ENCODE measurements at places on chromosomes 6 and 20.

DNA sequence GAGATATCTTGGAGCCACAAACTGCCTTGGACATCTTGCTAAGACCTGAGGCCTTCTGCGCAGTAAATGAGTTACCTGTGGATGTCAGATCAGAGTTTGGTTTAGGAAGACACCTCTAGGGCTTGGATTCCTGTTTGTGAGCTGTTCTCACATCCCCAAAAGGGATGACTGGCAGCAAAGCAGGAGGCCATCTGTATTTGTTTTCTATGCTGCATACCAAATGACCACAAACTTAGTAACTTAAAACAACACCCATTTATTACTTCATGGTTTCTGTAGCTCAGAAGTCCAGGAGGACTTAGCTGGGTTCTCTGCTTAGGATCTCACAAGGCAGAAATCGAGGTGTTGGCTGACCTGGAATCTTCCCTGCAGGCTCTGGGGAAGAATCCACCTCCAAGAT, 116.7 kb downstream of the UNC5CL start:
- no peak for DNase-seq

DNA sequence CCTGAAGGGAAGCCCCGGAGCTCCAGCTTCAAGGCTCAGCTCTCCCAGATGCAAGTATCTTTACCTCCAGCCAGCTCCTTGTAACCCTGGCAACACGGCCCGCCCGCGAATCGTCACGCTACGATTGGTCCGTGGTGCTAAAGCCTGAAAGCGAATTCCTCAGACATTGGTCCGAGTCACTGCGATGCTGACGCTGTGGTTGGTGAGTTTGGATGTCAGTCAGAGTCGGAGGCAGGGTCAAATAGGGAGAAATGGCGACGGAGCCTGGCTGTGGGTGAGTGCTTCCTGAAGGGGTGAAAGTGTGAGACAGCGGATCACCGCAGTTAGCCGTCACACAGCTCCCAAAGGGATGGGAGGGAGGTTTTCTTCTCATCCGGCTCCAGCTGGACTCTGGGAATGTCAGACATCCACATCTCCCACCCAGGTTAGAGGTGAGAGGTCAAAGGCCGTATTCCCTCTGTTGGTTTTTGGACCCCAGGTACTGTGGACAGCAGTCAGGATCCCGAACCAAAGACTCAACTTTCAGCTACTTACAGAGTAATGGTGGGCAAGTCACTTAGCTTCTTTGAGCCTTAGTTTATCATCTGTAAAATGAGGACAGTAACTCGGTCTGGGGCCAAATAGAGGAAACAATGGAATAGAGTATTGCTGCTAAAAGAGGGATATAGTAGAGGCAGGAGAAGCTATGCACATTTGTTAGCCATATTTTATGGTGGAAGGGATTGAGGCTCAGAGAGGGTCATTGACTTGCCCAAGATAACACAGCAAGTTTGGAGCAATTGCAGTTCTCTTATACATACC, at the start of gene ZSWIM1:
TSS of gene ZSWIM1 (plus strand) at position 240 of the 801 bp plus-strand sequence. CDS start 1,366 bp downstream, outside the sequence.
- peak; percentile 89 for DNase-seq

GRCh38 chr6:108797951-108798669, 50.1 kb upstream of the ARMC2 start:
- no peak for DNase-seq

- DNase-seq = no peak
These were observed 38.5 kb downstream of the SOD2 start for GRCh38 chr6:159654483-159655098.

GRCh38 chr20:24698706-24699206, 229.3 kb downstream of the SYNDIG1 start:
- peak; percentile 79 for DNase-seq

GRCh38 chr20:10863337-10864060, 189.7 kb upstream of the JAG1 start:
- no peak for DNase-seq

DNA sequence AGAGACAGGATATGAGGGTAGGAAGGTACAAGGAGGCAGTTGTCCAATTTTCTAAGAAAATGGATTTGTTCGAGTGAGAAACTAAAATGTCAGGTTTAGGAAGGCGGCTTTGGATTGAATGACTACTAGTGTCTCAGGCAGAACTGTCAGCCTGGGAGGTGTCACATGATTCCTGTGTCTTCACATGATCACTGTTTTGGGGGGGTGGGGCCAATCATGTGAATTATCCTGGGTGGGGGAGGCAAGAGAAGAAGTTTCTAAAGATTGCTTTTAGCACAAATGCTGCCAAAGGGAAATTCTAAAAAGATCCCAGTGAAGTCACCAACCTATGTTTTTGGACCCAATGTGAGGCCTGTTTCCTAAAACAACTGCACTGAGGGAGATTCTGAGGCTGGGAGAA, 2.3 kb downstream of the SIRPA start:
- DNase-seq = no peak

DNA sequence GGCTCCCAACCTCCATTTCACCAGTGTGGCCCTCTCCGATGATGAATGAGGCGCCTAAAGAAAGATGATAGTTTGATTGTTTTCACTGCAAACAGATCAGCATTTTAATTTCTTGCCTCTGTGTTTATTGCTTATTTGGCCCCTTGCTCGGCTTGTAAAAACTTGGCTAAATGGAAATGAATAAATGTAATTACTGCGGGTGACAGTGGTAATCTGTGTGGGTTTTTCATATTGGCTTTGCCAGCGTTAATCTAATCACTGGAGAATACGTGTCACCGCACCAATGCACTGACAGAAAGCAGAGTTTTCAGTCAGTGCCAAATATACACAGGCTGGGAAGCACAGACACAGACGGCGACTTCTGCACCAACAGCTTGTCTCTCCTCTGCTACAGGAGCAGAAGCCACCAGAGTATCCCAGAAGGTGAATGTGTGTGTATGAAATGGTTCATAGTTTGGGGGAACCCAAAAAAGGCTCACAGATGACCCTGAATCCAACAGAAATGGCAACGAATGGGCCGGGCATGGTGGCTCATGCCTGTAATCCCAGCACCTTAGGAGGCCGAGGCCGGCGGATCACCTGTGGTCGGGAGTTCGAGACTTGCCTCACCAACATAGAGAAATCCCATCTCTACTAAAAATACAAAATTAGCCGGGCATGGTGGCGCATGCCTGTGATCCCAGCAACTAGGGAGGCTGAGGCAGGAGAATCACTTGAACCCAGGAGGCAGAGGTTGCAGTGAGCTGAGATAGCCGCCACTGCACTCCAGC, 534.0 kb downstream of the PKHD1 start:
- no peak for DNase-seq

DNA sequence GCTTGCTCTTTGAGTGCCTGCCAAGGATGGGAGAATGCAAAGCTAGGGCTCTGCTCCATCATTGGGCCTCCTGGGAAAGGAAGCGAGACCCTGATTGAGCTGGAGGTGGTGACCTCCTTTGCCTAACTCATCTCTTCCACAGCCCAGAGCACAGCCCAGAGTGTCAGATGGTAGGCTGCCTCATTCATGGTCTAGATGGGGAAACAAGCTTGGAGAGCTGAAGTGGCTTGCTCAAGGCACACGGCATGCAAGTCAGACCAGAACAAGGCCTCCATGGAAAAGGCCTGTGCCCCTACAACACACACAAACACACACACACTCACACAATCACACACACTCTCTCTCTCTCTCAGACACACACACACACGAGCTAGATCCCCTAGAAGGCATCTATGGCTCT, 17.5 kb downstream of the TGM3 start:
- DNase-seq = no peak

DNA sequence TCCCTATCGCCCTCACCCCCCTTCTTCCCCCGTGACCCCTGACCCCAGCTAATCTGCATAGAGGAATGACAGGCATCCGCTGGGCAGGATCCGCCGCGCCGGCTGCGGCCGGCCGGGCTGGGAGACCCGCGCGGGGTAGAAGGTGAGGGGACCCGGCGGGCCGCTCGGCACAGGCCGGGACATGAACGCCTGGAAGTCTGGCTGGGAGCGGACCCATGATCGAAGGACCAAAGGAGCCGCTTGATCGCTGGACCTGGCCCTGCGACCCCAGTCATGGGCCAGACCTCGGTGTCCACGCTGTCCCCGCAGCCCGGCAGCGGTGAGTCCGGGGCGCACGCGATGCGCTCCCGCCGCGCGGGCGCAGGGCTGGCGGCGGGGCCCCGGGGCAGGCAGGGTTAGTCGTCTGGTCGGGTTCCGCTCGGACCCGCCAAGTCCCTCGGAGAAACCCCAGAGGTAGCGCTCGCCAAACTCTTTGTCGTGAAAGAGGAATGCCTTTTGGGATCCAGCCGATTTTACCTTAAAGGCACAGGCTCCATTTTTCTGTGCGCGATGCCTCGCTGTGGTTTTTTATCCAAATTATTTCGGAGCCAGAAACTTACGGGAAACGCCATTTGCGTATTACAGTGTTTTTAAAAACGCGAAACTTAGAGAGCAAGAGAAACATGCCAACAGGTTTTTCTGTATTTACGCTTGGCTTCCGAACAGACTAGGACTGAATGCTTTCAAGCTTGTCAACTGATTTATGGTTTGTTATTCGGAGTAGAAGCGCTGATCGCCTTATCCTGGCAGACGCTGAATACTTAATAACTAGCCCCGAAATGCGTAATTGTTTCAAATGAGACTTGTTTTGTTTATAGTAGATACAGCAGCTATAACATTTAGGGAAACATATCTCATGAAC, at the start of gene PHACTR2:
TSS of gene PHACTR2 (plus strand) at position 75 of the 901 bp plus-strand sequence. CDS start at position 274, 199 bp downstream.
- no peak for DNase-seq

- no peak for DNase-seq
These were observed 78.7 kb downstream of the CEBPB start for GRCh38 chr20:50269091-50270033.

GRCh38 chr20:59441860-59442810, 141.7 kb downstream of the EDN3 start:
- DNase-seq = no peak

GRCh38 chr6:170062209-170062914, 228.5 kb downstream of the DLL1 start:
- DNase-seq = no peak

DNA sequence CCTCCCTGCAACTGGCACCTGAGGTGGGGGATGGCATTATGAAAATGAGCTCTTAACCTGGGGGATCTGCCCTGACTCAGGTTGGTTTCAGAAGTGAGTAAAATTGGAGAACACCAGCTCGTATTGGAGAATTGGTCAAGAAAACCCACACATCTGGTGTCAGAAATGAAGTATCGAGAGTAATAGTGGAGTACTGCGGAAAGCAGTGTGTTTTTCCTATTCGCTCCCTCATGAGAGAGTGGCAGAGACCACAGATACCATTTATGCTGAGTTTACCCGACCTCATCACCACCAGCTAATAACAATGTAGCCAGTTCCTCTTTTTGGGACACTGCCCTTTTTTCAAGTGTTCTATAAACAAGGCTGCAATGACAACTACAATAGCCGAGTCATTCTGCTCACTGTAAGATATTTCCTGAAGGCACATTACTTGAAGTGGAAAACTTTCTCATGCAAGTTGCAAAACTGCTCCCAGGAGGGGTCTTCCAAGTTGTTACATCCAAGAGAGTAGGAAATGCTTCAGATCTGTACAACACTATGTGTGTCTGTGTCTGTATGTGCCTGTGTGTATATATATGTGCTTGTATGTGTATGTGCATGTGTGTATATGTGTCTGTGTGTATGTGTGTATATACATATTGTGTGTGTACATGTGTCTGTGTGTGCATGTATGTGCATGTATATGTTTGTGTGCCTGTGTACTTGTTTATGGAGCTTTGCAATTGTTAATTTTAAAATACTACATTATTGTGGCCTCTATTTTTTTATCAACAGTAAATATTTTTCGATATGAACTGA, 106.0 kb upstream of the CST7 start:
- DNase-seq = no peak

GRCh38 chr20:59643615-59644061, 39.3 kb downstream of the PHACTR3 start:
- no peak for DNase-seq

- DNase-seq = peak; percentile 52
These were observed 17.2 kb downstream of the TMEM200A start for GRCh38 chr6:130382872-130383490.

GRCh38 chr20:39605908-39606307, 643.8 kb downstream of the DHX35 start:
- peak; percentile 89 for DNase-seq

DNA sequence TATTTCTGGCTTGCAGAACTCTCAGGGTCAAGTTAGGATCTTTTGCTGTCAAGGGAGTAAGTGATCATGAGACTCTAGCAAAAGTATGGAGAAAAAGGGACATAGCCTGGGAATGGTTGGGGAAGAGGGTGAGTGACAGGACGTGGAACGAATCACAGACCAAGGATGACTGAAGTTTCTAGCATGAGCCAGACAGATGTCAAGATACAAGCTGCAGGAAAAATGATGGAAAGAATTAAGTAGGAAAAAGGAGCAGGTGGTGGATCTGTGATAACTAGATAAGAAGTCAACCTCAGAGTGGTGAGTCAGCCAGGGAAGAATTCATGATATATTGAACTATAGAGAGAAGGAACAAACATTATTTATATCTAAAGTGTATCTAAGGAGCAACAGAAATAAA, 159.8 kb upstream of the SYNDIG1 start:
- peak; percentile 10 for DNase-seq

DNA sequence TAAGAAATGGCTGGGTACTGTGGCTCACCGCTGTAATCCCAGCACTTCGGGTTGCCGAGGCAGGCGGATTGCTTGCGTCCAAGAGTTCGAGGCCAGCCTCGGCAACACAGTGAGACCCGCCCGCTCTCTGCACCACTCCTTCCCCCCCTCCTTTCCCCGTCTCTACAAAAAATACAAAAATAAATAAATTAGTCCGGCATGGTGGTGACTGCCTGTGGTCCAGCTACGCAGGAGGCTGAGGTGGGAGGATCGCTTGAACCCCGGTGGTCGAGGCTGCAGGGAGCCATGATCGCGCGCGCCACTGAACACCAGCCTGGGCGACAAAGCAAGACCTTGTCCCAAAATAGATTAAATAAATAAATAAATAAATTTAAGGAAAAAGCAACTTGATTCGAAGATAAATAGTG, 448 bp upstream of the RNF114 start:
- no peak for DNase-seq

GRCh38 chr6:39958947-39959346, 24.7 kb upstream of the MOCS1 start:
- DNase-seq = no peak

- DNase-seq = peak; percentile 26
These were observed 279.9 kb upstream of the CDYL start for GRCh38 chr6:4496284-4496683.

GRCh38 chr20:59152559-59153354, 10.9 kb upstream of the ZNF831 start:
- no peak for DNase-seq

DNA sequence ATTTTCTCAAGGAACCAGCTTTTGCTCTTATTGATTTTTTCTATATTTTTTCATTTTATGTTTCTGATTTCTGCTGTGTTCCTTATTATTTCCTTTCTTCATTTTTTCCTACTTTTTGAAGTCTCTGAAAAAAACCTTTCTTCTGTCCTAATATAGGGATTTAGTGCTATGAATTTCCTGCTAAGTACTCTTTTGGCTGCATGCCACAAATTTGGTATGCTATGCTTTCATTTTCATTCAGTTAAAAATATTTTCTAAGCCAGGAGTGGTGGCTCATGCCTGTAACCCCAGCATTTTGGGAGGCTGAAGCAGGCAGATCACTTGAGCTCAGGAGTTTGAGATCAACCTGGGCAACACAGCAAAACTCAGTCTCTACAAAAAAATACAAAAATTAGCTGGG, 30.6 kb downstream of the SIRPD start:
- no peak for DNase-seq

Measured in epithelial cell of prostate (primary cell).